ENCODE measurements at places on chromosomes 1 and 21.

DNA sequence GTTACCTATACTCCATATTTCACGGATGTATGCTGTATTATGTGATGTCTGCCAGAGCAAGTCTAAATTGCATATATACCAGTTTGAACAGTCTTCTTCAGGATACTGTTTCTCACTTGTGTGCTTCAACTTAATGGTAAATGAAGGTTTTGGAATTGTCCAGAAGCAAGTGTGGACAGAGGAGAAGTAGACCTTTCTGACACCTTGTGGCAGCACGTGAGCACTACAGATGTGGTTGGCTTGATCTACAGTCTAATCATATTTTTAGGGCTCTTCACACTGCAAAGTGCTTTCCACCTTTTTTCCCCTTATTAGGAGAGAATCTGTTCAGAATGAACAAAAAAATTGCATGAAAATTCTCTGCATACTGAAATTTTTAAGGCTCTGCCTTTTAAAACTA, 10.9 kb downstream of the MORC3 start:
- no peak for DNase-seq

GRCh38 chr1:162347281-162347680, 29.4 kb downstream of the SPATA46 start:
- no peak for DNase-seq

DNA sequence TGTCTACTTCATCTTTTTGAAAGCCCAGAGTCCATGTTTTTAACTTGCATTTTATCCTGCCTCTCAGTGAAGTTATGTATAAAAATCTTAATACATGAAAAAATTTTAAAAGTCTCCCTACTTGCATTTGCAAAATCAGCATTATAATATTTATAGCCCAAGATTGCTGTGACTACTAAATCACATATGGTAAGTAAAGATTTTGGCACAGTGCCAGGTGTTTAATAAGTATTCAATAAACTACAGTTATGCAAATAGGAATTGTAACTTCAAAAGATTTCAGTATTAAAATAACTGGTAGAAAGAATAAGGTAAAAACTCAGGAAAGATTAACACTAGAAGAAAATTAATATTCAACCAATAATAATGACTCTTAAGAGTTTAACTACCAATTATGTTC, 641.7 kb downstream of the LRRIQ3 start:
- DNase-seq = no peak

DNA sequence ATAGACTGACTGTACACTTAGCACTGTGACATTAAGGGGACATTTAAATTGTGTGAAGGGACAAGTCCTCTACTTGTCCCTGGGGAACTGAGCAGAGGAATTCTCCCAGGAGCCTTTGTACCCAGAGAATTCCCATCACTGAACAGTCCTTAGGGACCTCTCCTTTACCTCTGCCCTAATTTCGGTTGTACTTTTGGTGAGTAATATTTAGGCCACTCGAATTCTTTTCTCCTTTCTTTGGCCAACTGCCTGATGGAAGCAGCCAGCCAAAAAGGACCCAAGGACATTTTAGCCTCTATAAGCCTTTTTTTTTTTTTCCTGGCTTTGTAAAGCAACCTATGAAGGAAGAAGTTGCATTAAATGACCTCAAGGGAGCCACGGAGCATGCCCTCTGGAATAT, 71.5 kb downstream of the NR5A2 start:
- no peak for DNase-seq

GRCh38 chr1:186188004-186188539, 187.0 kb downstream of the TPR start:
- no peak for DNase-seq

DNA sequence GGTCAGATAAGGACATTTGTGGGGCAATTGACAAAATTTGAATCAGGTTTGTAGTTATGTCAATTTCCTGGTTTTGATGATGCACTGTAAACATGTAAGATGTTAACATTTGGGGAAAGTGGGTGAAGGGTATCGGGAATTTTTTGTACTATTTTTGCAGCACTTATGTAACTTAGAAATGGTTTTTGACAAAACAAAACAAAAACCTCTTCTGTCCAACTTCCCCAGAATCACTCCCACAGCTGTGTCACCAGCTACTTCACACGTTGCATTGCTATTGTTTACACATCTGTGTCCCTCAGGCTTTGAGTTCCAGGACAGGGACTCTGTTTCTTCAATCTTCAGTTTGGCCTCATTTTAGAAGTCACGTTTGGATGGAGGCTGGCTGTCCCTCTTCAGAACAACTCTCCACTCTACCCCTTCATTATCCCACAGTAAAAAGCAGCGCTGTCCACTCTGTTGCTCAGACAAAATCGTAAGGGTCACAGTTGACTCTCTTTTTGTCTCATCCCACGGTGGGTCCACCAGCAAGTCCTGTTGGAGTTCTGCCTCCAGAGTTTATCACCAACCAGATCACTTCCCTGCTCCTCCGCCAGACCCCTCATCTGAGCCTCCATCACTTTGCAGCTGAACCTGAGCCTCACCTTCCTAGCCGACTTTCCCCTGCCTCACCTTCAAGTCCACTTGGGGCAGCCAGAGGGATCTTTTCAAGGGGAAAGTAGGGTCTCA, 63.2 kb downstream of the NENF start:
- no peak for DNase-seq

DNA sequence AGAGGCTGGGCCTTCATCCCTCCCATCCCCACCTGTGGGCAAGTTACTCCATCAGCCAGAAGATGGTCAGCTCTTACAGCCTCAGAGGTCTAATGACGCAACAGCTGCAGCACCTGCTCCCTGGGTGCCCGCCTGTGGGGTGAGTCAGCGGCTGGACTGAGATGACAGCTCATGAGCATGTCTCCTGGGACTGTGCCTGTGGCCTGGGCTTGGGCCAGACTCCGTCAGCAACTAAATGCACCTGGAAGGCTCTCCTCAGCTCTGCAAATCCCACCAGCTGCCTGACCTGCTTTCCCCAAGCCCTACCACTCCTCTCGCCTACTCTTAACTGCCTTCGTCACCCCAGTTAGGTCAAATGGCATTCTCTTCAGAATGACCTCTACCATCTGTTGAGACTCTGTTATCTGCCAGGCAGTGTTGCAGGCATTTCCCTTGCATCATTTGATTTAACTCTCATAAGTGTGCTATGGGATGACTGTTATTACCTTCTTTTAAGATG, 47.7 kb downstream of the ETS2 start:
- no peak for DNase-seq

GRCh38 chr1:83581747-83582146, 417.2 kb downstream of the TTLL7 start:
- no peak for DNase-seq

DNA sequence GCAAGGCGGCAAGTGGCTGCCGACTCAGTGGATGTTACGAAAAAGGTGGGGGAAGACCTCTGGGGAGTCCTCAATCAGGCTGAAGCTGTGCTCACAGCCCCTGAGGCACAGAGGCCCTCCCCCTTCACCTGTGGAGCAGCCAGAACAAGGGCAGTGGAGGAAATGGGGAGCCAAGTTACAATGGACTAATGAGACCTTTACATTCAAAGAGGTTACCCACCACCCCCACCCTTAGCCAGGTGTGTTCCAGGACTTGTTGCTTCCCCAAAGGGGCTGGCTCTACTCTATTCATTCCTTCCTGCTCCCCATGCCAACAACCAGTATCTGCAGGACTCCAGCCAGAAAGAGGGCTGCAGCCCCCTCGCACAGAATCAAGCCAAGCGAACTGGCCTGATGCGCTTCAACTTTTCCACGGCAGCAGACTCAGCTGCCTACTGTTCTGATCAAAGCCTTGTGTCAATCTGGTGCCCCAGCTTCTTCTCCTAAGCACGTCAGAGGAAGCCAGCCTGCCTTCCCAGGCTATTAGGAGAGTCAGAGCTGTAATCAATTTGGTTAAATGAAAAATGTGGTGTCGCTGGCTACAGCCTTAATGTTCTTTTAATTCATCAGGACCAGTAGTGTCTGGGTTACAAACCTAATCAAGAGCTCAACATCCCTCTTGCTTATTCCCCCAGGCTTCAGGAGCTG, 1.8 kb upstream of the SYT2 start:
- DNase-seq = no peak

DNA sequence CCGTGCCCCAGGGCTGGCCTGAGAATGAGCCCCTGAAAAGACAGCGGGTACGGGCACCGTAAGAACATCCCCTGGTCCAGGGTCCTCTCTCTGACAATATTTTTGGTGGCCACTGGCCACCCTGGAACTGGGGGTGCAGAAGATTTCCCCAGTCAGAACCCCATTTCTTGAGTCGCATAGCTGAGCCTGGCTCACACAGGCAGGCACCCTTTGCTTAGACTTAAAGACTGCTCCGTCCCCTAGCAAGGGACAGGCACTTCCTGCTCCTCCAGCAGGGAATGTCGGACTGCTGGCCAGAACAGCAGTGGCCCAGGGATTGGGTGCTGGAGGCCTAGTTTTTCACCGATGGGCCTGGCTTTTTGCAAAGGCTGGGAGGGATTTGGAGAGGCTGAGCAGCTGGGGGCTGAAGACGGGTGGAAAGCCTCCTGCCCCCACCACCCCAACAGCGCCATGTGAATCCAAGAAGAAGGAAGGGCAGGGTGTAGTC, 4.3 kb downstream of the OLIG2 start:
- DNase-seq = no peak

DNA sequence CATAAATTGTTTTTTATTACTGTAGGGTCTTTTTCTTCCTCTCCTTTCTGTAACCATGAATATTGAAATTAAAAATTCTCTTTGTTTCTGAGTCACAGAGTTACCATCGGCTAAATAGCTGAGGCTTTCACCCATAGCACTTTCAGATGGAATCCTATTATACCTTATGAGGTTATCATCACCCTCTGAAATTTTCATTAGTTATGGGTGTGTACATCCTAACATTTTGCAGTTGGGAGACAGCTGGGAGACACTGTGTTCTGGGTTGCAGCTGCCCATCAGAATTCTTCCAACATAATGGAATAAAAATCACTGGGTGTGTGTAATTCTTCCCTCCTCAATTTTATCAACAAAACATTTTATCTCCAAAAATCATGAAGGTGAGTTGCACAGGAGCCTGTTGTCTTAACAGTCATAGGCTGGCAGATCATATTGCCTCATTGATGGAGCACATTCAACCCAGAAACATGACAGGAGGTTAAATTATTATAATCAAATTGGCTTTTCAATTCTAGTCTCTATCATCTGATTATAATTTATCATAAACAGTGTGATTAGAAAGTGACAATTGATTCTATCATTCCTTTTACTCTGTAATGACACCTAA, 17.4 kb downstream of the CYYR1 start:
- no peak for DNase-seq

DNA sequence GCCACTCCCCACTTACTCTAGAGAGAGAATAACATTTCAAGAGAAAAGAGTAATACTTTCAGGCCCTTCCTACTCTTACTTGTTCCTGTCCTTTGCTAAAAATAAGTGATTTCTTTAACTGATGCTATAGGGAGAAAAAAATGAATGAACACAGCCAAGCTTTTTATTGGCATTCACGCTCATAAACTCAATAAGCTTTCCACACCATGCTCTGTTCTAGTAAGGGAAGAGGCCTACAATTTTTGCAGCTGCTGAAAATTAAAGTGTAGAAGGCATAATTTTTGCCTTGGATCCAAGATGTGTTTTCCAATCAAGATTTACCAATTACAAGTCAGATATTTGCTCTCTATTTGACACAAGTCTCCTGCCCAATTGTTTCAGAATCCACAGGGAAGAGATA, 188.1 kb upstream of the RGS18 start:
- no peak for DNase-seq

- DNase-seq = no peak
Observed at GRCh38 chr1:200903793-200904192, 9.1 kb downstream of the INAVA start.

- DNase-seq = no peak
Observed at GRCh38 chr1:110962892-110963690, 631 bp downstream of the LRIF1 start.

GRCh38 chr1:7159116-7159781, 374.0 kb downstream of the CAMTA1 start:
- DNase-seq = no peak

GRCh38 chr1:60699325-60699724, 383.0 kb upstream of the NFIA start:
- DNase-seq = no peak

DNA sequence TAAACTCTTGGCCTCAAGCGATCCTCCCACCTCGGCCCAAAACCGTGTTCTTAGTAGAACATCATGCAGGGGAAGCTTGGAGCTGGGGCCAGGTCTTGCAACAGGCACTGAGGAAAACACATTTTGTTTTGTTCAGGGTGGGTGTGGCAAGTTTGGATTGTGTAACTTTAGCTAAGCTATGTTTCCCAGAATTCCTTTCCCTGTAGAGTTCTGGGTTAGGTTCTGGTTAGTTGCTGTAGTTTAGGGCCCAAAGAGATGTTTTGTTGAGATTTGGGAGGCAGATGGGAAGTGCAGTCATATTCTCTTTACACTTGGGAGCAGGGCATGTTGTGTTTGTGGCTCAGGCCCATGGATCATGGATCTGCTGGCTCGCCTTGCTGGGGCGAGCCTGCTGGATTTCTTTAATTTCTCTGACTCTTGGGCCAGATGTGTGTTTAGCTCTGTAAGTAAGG, 24.0 kb downstream of the PLA2G5 start:
- no peak for DNase-seq

- no peak for DNase-seq
Observed at GRCh38 chr1:31605908-31606427, 11.5 kb upstream of the HCRTR1 start.

DNA sequence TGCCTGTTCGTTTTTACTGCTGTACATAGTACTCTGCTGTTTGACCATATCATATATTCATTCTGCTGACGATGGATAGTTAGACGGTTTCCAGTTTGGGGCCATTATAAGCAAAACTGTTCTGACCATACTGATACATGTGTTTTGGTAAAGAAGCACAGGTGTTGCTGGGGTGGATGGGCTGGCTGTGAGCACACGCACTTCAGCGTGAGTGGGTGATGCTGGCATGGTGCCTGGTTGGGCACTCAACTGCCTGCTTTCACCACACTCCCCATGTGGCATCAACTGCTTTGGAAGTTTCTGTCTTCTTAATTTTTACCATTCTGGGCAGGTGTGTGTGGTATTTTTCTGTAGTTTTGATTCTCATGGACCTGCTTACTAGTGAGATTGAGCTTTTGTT, 37.3 kb downstream of the ADARB1 start:
- DNase-seq = no peak

DNA sequence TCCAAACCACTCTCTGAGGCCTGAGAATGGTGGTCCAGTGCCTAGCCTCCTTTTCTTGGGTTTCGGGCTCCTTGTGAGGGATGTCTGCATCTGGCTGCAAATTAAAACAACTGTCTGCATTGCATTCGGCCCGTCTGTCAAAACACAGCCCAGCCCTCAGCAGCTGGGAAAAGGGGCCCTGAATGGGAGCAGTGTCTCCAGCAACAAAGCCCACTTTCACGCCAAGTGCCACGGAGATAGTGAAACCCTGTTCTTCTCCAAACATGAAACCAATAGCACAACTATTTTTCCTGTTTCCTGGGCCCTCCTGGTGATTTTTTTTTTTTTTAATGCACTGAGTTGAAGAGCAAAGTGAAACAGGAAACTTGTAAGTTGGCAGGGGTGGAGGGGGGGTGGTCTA, 138.4 kb downstream of the PLXNA2 start:
- DNase-seq = no peak

DNA sequence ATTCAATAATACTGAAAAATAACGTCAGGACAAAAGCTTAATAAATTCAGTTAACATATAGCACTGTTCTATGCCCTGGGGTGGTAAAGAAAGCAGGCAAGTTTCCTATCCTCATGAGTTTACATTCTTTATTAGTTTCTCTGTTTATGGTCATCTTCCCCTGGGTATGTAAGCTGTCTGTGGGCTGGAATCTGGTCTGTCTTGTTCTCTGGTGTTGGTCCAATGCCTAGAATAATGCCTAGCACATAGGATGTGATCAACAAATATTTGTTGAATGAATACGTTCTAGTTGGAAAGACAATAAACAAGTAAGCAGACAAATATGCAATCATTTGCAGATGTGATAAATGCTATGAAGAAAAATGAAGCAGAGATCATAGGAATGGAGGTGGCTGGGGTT, 7.2 kb upstream of the IGSF3 start:
- DNase-seq = no peak
